ENCODE measurements at places on chromosomes 3 and 15.

DNA sequence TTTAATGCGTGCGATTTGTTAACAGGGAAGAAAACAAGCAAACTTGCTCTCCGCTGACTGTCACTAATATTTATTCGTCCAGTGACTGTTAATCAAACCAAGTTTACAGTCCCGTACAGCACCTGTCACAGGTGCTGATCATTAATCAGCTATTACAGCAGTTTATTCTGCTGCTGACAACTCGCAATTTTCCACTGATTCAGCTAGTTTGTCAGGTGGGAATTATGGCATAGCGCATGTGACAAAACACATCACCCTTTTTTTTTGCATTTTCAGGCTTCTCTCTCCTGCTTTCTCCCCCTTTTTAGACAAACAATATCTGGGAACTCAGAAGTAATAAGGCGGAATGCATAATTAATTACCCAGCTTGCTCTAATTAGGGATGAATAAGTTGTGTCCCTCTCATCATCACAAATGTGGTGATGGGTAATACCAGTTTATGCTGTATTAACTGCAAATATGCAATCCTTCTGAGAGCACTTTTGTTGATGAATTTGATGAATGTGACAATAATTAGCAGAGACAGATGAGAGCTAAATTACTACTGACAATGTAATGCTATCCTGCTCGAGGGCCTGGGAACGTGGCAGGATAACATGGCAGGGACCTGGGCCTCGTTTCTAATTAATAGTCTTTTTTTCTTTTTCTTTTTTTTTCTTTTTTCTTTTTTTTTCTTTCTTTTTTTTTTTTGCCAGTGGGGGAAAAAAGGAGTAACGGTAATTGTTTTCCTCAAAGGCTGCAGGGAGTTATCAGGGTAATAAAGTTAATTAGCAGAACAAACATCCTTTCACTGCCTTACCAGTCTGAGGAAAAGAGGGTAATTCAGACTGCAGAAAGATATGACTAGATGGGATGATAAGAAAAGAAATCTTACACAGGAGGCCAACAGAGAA lies 150.3 kb upstream of the SOX2 start:
- DNase-seq, result no peak

DNA sequence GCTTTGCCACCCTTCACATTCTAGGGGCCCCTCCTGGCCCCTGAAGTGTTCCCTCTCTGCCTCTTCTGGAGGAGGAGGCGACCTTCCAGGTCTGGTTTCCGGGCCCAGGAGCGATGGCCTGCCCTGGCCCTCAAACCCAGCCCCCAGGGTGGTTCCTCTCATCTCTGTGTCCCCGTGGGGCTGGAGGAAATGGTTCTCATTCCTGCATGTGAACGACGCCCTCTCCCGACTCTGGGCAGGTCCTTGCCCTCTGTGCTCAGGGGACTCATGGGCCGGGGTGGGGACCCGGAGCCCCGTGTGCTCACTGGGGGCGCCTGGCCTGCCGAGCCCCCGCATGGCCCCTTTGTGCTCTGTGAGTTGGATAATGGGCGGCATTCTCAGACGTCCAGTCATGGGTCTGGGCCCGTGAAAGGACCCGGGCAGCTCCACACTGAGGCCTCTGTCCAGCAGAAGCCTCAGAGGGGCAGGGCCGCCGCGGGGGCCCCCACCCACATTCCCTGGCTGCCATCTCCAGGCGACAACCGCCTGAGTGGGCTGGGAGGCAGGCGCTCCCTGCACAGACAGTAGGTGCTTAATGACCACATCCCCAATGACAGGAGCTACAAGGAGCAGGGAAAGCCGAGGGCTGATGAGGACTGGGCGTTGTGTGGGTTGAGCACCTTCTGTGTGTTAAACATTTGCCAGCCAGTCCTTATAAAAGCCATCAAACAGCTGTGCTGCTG lies 5.5 kb upstream of the PLXND1 start:
- DNase-seq, result no peak

GRCh38 chr3:168088106-168088720 lies 7.5 kb downstream of the GOLIM4 start:
- no peak for DNase-seq

- DNase-seq, result no peak
These were observed 398.6 kb downstream of the TBL1XR1 start for GRCh38 chr3:176798680-176799079.

DNA sequence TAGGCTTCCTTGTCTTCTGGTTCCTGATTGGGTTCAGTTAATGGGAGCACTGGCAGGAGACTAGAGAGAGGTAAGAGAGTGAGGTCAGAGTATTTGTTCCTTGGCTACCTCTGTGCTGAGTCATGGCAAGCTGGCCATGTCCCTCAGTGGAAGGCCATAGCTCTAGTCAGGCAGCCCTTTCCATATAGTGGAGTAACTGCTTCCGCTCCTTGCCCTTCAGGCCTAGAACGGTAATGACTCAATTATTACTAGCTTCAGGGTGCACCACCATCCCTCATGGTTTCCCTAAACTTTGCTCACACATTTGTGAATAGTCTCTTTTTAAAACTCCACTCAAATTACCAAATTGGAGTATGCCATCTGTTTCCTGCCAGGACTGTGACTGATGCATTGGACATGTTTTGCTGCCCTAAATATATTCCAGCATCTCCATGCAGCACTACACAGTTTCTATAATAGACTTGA lies 10.5 kb upstream of the ANO10 start:
- DNase-seq, result no peak
